ENCODE measurements at places on chromosomes 11 and 22.

DNA sequence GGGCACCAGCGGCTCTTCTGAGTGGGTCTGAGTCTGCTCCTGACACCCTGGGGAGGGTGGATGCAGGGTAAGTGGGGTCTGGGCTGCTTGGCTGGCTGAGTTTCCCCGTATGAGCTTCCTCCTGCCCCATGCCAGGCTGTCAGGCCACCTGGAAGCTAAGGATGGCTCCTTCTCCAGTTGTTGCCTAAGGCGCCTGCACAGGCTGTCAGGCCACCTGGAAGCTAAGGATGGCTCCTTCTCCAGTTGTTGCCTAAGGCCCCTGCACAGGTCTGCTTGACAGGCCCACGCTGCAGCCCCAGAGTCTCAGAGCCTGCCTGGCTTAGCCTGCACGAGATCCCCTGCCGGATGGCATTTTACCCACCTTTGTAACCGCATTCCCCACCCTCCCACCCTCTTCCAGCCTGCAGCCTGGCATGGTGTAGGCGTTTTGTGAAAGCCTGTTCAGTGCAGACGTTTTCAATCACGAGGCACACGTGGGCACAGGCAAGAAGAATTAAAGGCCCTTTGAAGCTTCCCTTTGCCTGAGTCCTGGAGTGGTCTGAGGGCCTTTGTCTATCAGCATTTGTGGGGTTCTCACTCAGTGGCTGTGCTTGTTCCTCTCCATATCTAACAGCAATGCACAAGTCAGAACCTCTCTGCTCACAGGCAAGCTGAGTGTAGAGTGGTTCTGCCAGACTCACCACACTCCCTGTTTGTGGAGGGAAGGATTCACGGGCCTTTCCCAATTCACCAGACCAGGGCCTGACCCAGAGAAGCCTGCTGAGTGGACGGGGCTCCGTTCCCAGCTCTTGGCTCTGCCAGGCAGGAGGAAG, 40.2 kb upstream of the B3GAT1 start:
- DNase-seq: no peak

DNA sequence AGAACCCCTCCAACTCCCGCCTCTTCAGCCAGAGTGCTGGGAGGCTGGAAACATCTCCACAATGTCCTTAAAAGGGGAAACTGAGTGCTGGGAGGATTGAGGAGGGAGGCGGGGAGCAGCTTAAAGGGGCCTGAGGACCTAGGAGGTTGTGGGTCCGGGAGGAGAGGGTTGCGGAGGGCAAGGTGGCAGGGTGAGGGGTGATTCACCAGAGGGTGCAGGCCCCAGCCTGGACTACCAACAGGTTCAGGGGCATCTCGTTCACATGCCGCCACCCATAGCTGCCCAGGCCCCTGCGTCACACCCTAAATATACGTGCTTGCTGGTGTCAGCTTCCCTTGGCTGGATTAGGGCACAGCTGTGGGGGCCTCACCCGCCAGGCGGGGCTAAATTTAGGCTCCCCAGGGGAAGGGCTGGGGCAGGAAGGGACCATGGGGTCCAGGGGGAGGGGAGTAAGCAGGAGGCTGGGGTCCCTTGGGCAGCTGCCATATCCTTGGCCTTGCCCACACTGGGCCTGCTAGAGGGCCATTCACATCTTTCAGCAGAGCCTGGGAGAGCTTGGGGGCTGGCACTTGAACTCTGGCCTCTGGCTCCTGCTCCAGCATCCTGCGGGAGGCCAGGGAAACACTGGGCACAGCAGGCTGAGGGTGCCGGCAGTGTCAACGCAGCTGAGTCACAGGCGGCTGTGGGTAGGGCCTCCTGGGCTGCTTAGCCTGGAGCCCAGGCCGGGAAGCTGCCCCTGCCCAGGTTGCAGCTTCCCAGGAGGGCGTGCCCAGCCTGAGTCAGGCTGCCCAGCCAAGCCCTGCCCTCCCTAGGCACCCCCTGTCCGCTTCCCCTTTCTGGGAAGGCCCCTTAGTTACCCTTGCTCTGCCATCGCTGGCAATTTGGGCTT, 1.3 kb downstream of the EHBP1L1 start:
- DNase-seq: no peak

DNA sequence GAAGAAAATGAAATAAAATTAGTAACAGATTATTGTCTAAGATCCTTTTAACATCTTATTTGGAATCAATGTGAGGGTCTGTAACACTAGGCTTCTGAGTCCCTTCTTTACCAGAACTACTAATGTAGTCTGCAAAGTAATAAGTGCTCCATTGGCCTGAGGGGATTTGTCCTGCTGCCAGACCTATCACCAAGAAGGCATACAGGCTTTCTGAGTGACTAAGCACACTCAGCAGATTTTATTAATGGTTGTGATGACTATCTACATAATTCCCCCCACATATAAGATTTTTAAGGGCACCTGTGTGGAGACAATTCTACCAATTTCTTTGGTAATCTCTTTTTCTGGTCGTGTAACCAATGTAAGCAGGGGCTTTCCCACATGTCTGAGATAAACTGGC, 365.0 kb upstream of the FAT3 start:
- no peak for DNase-seq

GRCh38 chr11:62569611-62570010, 4.1 kb downstream of the EEF1G start:
- DNase-seq: no peak
